Fibroblast of skin of right biceps (primary cell): ENCODE measurements at places on chromosomes 12 and 14.

DNA sequence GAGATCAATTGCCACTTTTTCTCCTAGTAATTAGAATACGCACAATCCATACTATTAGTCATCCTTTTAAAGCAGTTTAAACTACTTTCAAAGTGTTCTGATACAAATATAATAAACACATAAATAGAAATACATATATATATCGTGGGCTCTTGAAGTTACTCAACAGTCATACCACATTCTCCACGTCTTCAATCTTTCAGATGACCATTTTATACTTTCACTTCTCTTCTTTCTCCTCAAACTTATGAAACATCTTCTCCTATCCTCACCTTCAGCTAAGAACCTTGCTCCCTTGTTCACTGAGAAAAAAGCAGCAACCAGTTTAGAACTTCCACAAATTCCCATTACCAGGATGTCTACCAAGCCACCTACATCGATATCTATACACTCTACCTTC is 19.2 kb downstream of the CEP290 start:
- no peak for DNase-seq

- DNase-seq, result no peak
These were observed 185.1 kb downstream of the DACT1 start for GRCh38 chr14:58822856-58823255.

DNA sequence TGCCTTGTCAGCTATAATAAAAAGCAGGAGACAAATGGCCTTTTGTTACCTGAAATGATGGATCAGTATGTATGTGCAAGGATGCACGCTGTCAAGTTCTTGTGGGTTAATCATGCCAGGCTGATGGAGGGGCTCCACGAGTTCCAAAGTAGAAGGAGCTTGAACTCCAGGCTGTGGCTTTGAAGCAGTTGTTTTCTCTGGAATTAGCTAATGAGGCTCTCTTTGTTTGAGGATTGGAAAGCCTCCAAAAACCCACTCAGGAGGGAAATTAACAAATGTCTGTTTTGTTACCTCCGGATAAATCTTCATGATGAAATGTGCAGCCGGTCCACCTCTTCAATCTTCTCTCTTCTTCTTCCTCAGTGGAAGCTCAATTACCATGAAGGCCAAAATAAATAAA is 605.5 kb downstream of the DIO2 start:
- DNase-seq, result no peak

GRCh38 chr14:105489542-105490266 is 1.3 kb upstream of the TEDC1 start:
- DNase-seq, result peak; percentile 84

DNA sequence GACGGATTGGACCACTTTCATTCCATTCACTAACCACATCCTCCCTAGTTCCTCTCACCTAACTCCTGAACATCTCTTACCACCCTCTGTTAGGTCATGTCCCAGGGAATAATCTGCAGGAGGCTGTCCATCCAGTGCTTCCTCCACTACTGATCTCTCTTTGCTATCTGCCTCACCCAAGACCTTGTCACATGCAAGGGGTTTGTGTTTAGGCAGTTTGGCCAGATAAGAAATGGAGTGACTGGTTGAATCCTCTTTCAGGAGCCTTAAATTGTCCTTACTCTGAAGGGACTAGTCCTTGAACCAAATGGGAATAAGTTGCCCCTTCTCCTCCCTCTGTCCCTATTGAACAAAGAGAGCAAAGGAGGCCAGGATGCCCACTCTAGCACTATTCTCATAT is 249.2 kb upstream of the BTG1 start:
- DNase-seq, result no peak

- DNase-seq, result peak; percentile 92
These were observed 43.1 kb downstream of the HMGA2 start for GRCh38 chr12:65867394-65867793.

- DNase-seq, result peak; percentile 90
These were observed 127.4 kb downstream of the CRADD start for GRCh38 chr12:93804392-93805179.

DNA sequence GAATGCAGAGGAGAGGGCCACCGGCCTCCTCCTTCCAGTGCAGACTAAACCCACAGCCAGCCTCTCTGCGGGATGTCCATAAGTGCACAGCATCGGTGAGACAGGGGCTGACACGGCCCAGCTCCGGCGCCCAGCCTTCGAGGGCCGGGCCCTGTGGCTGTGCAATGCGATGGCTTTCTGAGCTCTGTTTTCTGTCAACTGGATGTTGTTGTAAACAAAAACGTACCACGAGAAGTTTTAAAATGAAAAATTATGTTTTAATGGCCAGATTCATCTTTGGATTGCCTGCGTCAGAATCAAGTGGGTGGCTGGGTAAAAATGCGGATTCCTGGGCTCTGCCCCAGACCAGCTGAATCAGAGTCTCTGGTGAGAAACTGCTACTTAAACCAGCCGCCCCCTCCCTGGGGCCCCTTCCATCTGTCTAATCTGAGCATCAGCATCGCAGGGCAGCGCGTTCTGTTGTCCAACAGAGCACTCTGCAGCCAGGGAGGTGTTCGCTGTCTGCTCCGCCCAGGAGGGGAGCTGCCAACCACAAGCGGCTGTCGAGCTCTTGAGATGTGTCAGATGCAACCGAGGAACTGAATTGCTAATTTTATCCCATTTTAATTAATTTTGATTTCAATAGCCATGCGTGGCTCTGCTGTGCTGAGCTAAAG is 133.4 kb downstream of the RFLNA start:
- peak; percentile 81 for DNase-seq

- DNase-seq, result no peak
These were observed 55.5 kb downstream of the CRACR2A start for GRCh38 chr12:3697311-3697870.

DNA sequence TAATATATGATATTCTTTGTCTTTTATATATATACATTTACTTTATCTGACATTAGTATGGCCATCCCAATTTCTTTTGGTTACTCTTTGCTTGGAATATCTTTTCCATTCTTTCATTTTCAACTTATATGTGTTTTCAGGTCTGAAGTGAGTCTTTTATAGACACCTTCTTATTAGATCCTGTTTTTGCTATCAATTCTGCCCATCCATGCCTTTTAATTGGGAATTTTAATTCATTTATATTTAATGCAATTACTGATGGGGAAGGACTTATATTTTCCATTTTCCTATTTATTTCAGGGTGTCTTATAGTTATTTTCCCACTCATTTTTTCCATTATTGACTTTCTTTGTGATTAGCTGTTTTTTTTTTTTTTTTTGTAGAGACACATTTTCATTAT is 43.4 kb downstream of the GABARAPL1 start:
- DNase-seq, result no peak

- no peak for DNase-seq
These were observed 12.1 kb downstream of the SPTSSA start for GRCh38 chr14:34449819-34450541.

- peak; percentile 68 for DNase-seq
These were observed 105.3 kb downstream of the SLC6A15 start for GRCh38 chr12:84807249-84807648.
